ENCODE measurements at places on chromosomes 6 and 20.
A peak's percentile ranks its signal among the peaks of the same experiment; 100 is the strongest.

DNA sequence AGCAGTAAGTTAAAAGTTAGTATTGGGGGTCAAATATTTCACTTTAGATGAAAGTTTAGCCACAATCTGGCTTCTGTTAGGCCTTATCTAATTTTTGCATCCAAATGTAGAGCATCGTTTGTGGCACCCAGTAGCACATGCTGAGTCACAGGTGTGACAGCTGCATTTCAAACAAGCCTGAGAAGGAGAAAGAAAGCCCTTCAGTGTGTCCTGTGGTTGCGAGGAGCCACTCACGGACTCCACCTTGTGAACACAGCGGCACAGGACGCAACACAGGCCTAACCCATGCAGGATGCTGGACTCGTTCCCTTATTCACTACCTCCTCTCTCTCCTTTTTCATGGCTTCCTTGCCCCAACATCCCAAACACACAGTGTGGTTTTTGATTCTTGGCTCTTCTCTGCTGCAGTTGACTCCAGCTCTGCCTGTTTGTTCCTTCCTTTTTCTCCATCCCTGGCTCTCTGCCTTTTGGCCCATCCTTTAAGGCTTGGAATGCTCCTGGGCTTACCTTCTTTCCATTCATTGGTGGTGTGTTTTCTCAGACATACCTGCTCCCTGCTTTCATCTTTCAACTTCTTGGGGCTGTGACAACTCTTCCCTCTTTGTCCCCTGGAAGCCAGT, 124.2 kb downstream of the SLC16A10 start:
- DNase-seq = no peak

GRCh38 chr6:118677193-118677592, 25.8 kb upstream of the CEP85L start:
- no peak for DNase-seq

- DNase-seq = peak; percentile 57
Observed at GRCh38 chr20:63942250-63942951, 13.8 kb downstream of the UCKL1 start.

DNA sequence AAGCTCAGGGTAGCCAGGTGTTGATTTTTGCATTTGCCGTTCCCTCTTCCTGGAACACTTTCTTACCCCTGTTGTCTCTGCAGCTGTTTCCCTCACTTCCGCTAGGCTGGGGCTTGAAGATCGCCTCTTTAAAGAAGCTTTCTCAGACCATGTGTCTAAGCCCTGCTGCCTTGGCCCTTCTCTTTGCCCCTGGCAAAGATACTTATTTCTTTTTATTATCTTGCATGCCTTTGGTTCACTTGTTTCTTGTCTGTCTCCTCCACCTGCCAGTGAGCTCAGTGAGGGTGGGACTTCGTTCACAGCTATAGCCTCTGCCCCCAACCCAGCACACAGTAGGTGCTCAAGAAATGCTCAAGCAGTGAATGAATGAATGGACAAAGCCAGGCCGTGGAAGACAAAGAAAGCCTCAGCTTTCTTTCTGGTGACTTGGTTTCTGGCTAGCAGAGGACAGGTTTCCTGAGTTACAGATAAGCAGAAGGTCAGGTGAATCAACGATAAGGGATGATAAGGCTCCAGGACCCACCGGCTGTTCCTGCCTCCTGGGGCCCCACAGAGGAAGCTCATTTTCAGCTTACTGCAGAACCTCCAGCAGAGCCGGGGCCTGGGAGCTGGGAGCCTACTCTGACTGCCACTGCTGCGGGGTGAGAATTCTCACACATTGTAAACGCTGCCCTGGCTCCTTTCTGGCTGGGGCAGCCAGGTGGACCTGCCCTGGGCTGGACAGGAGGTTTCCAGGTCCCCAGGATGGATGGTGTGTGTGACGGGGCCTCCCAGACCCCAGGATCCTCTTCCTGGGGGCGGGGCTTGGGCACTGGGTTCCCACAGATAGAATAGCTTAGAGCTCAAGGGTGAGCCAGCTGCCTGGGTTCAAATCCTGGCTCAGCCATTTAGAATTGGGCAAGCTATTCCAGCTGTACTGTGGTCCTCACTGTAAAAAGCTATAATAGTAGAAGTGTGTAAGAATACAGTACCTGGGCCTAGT, 29.8 kb downstream of the SNAI1 start:
- DNase-seq = no peak

GRCh38 chr6:167347226-167347625, 22.3 kb downstream of the TTLL2 start:
- no peak for DNase-seq

- peak; percentile 9 for DNase-seq
Observed at GRCh38 chr6:148700741-148701311, 46.0 kb upstream of the UST start.
